ENCODE measurements at places on chromosomes 2 and 18. TPM values are rescaled to one million over a fixed set of nuclear protein-coding genes. Genes with fewer than 3 reads are reported as not detected.

Gene PLGLB1
- 2.4 TPM for total RNA-seq

Gene LYG2
- total RNA-seq: not detected

Gene NTSR2
- not detected for total RNA-seq

DNA sequence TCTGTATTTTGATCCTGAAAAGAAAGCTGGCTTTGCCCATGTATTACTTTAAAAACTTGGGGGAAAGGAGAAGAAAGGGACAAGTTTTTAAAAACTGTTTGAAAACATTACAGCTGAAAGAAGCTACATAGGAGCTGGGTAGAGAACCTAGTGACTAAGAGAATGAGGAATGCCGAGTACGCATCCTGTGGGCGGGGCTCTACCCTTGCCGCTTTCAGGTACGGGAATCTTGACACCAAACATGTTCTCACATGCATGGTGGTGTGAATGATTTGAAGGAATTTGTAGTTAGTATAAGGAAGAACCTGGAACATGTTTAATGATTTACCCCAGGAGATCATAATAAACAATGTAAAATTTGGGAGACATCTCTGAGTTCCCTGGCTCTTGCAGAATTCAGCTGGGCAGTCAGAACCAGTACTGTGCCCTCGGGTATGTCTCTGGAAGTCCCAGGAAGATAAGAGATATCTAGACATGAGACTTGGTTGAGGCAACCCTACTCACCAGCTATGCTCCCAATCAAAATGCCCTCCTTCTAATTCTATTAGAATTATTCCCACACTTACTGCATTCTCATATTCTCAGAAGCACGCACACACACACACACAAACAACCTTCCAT is 16.5 kb upstream of the TGFA start:
- ATAC-seq: no peak

- ATAC-seq: no peak
Measured at GRCh38 chr2:239383759-239384156, 17.1 kb downstream of the HDAC4 start.

- ATAC-seq: no peak
Measured at GRCh38 chr2:19744456-19745199, 157.2 kb downstream of the TTC32 start.

DNA sequence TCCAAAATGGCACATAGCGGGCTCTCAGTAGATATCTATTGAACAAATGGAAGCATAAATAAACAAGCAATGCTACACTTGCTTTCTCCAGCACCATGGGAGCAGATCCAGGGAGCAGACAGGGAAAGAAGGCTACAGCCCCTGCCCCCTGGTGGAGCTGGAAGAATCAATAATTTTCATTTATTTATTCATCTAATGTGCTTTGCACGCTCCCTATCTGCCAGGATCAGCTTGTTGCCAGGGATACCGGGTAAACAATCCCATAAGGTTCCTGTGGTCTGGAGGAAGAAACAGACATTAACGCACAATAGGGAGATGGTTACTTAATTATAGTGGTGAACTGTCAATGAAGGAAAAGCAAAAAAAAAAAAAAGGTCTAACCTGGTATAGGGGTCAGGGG is 40.1 kb upstream of the CLASP1 start:
- no peak for ATAC-seq

- no peak for ATAC-seq
Measured at GRCh38 chr18:1840878-1841277, 730.4 kb downstream of the METTL4 start.

All from activated T-helper 17 cell treated with anti-CD3 and anti-CD28 coated beads, Interleukin-2, amount 50 U/mL, for 72 hours (primary cell).